ENCODE measurements at places on chromosomes 7 and 10.

DNA sequence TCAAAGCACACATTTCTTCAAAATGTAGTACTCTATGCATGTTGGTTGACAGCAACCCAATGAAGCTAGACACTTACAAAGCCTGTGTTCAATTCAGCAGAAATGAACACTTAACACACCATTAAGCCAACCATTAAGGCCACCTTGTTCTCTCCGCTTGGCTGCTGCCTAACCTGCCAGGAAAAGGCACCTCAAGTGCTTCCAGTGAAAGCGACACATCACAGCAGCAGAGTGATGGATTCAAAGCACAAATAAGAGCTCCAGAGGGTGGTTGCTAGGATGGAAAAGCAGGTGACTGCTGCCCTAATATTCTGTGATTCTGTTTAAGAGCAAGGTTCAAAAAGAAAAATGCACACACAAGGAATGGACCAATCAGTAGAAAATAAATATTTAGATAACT is 81.5 kb upstream of the GNAI1 start:
- no peak for DNase-seq

DNA sequence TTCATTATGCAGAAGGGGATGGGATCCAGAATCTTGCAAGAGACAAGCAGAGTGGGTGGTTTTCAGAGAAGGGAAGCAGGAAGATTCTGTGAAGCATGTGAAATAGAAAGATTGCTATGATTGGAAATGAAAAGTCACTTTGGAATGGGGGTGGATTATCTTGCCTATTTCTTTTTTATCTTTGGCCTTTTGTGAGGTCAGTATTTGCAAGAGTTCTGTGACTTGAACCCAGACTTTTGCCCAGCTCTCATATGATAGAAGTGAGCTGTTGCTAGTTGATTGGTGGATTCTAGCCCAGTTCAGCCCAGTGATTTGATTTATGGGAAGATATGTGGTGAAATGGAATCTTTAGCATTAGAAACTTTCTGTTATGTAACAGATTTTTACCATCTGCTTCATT is 17.1 kb downstream of the ENTPD7 start:
- no peak for DNase-seq

- peak; percentile 48 for DNase-seq
Observed at GRCh38 chr7:141072548-141073172, 1.2 kb upstream of the TMEM178B start.

- DNase-seq = no peak
Observed at GRCh38 chr7:81445462-81445861, 324.4 kb downstream of the HGF start.

DNA sequence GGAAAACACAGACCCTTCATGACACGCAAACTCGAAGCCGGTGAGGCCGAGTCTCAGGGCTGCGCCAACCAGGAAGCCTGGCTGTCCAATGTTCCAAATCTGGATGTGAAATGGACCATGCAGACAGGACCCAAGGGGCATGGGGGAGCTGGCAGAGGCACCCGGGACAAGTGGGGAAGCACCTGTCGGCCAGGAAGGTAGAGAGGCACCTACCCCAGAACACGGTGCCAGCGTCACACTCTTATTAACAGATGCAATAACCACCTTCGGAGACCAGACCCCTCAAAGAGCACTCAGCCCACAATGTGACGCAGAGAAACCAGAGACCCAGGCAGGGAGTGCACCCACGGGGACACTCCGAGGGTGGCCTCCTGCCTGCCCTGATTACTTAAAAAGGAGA is 88.3 kb upstream of the PDGFA start:
- DNase-seq = no peak

- no peak for DNase-seq
Observed at GRCh38 chr10:90204956-90205314, 503.5 kb downstream of the KIF20B start.

- peak; percentile 80 for DNase-seq
Observed at GRCh38 chr7:20172736-20173334, 44.3 kb downstream of the MACC1 start.

- DNase-seq = no peak
Observed at GRCh38 chr7:89731751-89732445, 422.4 kb upstream of the STEAP1 start.

DNA sequence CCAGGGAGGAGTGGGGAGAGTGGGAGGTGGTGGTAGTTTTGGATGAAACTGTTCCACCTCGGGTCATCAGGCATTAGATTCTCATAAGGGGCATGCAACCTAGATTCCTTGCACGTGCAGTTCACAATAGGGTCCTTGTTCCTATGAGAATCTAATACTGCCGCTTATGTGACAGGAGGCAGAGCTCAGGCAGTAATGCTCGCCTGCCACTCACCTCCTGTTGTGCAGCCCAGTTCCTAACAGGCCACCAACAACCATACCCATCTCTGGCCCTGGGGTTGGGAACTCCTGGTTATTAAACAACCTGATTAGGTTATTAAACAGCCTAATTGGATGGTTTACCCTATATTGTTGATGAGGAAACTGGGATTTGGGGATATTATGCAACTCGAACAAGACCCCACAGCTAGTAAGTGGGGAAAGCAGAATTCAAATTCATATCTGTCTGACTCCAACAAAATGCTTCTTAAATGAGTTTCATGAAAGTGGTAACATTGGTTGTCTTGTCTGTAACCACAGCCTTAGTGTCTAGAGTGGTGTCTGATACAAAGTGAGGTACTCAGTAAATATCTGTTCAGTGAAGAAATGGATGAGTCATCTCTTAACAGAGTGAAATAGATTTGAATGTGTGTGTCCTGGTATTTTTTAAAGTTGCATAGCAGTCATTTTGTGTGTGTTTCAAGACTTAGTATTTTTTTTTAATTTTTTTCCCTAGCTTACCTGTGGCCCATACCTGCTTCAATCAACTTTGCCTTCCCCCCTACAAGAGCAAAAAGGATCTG is 101.6 kb downstream of the HECTD2 start:
- DNase-seq = peak; percentile 26

DNA sequence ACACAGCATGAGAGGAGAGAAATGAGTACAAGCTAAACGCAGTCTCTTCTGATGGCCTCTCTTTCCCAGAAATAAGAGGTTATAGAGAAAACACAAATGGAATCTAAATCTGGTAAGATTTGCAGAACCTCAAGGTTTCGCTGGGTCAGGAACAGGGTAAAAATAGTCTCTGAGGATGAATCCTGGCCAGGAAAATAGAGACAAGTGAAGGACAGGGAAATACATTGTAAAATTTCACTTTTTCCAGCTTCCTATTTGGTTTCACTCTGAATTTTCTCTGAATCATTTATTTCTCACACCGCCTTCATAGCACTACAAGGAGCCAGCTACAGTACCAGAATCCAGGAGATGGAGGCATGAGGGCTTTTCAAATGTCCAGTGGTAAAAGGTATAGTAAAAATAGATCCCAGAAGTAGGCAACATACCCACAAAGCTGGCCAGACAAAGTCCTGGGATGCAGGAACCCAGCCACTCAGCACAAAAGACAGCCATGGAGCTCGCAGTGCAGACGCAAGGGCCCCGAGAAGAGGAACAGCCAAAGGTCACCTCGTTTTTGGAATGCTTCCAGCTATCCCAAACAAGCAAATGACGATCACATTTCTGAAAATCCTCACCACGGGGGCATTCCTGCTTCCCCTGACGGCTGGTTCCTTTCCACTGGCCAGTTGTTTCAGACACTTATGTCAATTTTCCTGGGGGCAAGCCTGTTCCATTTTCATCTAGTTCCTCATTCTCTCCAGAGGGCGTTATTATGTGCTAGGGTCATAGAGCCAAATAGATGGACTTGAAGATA is 21.5 kb upstream of the IKZF1 start:
- DNase-seq = no peak

- DNase-seq = no peak
Observed at GRCh38 chr7:158128572-158128971, 459.1 kb downstream of the PTPRN2 start.

DNA sequence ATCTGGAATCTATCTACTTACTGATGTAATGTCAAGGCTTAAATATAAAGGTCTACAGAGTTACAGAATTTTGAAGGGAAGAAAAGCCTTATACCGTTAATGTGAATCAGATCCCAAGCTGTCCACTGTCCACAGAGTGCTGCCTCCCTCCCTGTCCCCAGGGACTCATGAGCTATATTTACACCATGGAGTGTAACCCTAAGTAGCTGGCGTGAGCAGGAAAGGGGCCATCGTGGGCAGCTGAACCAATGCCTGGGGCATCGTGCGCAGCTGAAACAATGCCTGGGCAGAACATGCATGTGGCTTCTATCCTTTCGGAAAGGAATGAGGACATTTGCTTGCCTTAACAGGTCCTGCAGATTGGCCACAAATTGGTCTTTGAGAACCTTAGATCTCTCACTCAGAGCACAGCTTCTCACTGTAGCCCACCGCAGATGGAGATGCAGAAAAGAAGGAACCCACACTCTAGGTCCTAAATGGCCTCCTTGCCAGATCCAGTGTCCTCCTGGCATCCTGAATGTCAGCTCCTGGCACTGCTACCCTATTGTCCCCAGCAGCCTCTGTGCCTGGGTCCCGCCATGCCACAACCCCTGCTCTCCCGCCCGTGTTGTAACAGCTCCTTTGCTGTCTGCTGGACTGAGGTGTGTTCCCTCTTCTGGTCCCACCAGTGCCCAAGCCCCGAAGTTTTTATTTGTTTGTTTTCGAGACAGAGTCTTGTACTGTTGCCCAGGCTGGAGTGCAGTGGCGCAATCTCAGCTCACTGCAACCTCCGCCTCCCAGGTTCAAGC is 30.3 kb downstream of the CCDC3 start:
- DNase-seq = no peak

- DNase-seq = no peak
Observed at GRCh38 chr7:66804001-66804400, 63.5 kb downstream of the RABGEF1 start.
